ENCODE measurements at places on chromosomes 2 and 18.

DNA sequence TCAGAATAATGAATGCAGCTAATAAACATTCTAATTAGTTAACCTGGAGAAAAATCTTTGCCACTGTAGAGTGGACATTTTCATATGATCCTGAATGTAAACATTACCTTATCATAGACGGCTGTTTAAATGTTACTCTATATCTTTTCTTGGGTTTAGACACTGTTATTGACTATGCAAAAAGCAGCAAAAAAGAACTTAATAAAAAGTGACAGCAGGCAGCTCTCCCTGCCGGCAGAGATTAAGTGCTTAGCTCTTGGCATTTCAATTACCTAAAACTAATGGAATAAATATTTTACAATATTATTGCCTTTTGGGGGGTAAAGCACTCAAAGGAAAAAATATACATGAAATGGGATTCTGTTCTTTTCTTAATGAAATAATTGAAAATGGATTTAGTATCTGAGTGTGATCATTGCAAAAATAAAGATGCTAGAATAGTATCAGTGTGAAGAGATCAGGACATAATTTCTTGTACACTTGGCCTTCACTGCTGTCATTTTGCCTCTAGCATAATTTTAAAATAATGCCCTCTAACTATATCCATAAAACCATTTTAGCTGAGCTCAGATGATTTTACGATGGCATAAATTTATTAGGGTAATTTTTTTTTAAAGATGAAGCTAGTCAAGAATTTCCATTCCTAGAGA is 203.4 kb upstream of the DPP10 start:
- no peak for DNase-seq

GRCh38 chr2:8234757-8235374 is 447.0 kb upstream of the ID2 start:
- DNase-seq, result no peak

DNA sequence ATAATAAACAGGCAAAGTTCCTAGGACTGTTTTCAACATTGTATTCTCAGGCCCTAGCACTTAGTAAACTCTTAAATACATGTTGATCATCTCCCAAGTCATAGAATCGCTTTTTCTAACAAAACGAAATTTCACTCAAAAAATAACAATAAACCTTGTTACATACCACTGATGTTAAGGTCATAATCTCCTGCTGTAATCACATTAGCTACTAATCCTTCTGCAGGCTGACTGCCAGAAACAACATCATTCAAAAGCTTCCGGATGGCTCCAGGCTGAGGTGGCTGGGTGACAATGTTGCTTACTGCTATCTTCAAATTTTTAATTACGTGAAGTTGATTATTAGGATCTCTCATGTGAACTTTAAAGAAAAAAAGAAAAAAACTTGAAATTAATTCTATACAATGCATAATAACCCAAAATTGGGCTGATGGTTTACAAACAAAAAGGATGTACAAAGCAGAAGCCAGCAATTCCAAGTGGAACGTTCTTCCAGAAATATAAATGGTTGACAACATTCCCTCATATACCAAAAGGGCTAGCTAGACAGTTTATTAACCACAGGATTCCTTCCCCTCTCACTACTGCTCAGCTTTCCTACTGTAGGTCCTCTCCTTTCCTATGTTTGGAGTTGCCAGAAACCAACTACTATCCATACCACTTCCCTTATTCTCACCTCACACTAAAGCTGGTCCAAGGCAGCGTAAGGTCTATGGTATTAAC is 11.6 kb downstream of the TRAPPC8 start:
- DNase-seq, result no peak

- DNase-seq, result peak; percentile 10
Observed at GRCh38 chr2:136765256-136766072, at the start of gene THSD7B. Gene THSD7B, plus strand, starts transcription at chr2:136765545. Its CDS starts 116,634 bp downstream, at chr2:136882179.

DNA sequence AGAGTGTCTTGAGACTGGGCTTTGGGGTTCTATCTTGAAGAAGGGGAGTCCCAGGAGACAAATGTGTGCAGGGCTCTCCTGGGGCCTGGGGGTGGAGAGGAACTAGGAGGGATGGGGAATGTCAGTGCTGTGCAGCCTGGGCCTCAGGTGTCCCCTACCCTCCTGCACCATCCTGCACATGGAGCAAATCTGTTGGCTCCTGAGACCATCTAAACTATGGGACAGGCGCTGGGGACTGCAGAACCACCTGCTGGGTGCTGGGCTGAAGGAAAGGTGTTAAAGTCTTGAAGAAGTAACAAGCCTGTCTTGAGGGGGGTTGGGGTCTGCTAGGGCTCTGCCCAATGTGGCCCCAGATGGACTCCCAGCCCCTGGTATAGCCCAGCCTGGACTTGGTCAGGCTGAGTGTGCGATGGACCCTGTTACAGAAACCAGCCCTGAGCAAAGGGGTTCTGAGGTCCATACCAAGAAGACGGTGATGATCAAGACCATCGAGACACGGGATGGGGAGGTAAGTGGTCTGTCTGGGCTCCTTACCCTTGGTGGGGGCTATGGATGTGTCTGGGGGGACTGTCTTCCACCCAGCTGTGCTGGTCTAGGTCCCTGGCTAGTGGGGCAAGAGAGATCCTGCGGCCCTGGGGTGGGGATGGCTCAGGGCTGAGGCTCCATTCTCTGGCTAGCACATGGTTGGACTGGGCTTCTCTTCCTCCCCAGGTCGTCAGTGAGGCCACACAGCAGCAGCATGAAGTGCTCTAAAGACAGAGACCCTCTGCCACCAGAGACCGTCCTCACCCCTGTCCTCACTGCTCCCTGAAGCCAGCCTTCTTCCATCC is 7.3 kb downstream of the DES start:
- no peak for DNase-seq

DNA sequence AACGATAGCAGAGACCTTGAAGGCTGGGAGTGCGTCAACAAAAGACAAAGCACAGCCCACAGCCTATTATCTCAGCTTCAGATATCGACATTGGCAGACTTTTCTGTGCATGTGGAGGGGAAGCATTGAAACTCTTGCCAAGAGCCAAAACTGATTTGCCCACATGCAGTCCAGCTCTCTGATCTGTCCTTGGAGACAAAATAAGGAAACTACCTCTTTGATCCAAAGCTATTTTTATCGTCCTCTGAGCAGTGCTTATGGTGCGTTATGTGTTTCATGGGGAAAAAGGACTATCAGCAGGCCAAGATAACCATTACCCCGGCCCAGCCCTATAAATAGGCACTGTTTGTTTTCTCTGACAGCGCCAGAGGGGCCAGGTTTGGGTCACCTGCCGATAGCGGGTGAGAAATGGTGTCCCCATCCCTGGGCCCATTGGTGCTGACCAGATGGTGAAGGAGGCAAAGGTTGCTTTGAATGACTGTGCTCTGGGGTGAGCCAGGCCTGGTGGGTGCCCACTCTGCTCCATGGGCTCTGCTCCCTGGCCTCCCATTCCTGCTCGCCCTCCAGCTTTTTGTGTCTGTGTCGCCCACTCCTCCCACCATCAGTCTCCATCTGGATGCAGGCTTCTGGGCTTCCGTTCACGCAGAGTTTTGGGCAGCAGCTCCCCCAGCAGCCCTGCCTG is 176.1 kb upstream of the HS6ST1 start:
- no peak for DNase-seq

- DNase-seq, result peak; percentile 86
Observed at GRCh38 chr2:237291138-237291792, 122.7 kb downstream of the COL6A3 start.

GRCh38 chr18:48133671-48134251 is 203.3 kb upstream of the SMAD2 start:
- DNase-seq, result no peak

- DNase-seq, result peak; percentile 81
Observed at GRCh38 chr2:236731767-236732580, 162.3 kb downstream of the ACKR3 start.

GRCh38 chr18:59323931-59324622 is 5.6 kb upstream of the CPLX4 start:
- DNase-seq, result no peak

DNA sequence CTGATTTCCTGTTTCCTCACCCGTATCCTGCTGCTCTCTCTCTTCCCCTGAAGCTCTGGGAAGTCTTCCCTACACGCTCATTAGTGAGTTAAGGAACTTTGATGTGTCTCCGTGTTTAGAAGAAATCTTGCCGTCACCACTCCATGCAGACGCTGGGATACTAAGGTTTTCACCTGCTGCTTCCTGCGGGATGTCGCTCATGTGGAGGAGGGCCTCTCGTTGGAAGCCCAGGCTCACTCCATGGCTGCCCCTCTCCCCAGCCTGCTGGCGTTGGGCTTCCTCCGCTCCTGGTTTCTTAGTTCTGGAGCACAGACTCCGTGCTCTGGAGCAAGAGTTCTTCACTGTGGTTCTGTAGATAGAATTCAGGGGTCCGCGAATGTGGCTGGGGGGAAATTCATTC is 326.3 kb downstream of the GBX2 start:
- no peak for DNase-seq
